ENCODE measurements at places on chromosomes 5 and 9.

DNA sequence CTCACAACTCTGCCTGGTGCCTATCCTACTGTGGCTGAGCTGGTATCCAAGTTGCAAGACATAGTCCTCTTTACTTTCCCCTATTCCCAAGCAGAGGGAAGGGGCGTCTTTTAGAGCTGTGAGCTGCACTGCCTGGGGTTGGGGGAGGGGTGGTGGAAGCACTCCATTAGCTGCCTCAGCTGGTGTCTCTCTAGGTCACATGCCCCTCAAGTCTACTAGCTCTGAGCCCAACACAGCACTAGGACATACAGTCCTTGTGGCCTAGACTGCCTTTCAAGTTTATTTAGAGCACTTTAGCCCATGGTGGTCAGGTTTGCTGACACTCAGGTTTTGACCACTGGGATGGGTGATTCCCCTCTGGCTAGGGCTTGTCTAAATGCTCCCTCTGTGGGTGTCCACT, 54.7 kb downstream of the SREK1 start:
- DNase-seq: no peak

- DNase-seq: no peak
These were observed 31.6 kb upstream of the SNX2 start for GRCh38 chr5:122743261-122743660.

DNA sequence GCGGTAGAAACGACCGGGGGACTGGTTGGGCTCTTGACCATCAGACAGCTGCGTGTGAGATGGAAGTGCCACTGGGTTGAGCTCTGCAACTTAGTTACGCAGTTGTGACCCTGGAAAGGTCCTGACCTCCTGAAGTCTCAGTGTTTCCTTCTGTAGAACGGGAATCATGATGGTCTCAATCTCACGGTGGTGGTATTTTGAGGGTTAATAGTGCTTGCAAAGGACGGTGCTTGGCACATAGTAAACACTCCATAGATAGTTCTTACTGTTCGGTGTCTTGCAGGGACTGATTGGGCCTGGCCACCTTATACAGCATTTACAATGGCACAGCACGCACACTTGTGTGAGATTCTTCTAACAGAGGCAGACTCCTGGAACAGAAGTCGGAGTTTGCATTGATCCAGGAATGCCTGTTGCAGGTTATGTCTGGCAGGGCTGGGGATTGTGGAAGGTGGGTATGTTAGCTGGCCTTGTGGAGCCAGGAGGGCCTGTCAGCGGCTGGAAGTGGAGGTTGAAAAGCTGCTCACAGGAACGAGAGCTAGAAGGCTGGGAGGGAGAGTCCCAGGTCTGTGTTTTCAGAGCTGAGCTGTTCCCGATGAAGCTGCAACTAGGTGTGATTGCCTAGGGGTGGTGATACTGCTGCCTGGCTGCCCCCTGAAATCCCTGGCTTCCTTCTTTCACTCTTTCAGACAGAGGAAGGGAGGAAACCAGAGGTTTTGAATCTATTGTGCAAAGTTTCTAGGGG, 962 bp upstream of the TXN start:
- DNase-seq: no peak

GRCh38 chr5:168019143-168019542, 272.3 kb upstream of the WWC1 start:
- no peak for DNase-seq

DNA sequence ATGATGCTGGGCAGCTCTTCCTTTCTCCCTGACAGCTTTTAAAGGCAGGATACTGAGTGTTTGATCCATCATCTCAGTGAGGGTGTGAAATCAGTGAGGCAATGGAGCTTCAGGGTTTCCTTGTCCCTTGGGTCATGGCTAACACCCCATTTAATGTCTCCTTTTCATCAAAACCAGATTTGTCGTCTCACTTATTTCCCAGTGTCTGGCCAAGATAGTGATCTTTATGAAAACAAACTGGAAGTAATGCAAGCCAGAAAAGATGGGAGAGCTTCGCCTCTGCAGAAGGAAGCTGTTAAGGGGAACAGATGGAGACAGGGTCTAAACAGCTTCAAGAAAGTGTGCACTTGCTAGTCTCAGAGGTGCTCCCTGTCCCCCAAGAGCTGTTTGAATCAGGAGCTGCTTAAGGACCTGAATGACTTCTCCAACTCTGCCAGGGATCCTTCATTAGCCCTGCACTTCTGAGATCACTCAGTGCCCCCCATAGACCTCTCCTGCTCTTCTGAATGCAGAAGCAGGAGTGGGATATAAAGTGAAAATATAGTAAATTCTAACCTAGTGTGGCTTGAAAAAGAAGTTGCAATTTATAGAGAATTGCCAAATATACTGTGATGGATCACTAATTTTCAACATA, 96.1 kb downstream of the F2RL2 start:
- DNase-seq: no peak

DNA sequence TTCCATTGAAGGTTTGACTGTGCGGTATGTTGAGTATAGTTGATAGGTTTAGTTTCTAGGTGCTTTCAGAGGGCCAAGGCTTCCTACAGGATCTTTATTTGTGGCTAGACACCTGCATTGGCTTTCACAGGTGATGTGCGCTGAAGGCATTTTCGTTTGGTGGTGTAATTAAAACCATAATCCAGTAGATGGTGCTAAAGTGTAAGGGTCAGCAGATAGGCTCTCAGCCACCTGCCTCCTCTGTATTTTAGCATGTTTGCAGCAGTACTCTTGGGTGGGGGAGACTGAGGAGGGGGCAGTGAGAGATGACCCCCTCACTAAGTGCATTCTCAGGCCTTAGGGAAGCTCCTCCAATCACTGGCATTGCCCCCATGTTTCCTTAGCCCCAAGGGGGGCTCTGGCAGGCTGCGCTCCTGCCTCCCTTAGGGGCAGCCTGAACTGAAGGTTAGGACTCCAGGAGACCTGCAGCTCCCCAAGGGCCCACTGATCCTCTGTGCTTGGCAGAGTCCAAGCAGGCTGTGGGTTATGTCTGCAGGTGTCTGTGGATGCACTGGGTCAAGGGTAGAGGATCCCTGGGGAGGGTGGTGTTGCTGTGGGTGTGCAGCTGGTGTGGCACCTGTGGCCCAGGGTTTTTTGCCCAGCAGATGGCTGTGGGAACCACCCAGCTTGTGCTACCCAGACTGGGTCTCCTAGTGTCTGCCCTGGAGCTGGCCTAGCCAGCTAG, 23.4 kb downstream of the CDK20 start:
- no peak for DNase-seq

DNA sequence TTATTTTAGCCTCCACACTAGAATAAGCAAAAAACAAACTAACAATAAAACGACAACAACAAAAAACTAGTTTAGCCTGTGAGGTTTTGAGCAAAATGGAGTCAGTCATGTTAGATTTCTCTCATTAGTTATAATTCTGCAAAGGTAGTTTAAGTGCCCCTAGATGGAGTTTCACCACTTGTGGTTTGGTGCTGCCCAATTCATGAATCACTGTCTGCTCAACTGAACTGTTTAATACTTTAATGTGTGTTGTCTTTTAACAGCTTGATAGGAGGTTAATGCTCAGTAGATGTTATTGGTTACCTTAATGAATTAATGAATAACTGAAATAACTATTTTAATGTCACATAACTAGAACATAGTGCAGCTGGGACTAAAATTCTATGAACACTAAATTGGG, 3.5 kb upstream of the PLAA start:
- DNase-seq: no peak

GRCh38 chr9:126893079-126893478, 21.5 kb upstream of the RALGPS1 start:
- DNase-seq: no peak

DNA sequence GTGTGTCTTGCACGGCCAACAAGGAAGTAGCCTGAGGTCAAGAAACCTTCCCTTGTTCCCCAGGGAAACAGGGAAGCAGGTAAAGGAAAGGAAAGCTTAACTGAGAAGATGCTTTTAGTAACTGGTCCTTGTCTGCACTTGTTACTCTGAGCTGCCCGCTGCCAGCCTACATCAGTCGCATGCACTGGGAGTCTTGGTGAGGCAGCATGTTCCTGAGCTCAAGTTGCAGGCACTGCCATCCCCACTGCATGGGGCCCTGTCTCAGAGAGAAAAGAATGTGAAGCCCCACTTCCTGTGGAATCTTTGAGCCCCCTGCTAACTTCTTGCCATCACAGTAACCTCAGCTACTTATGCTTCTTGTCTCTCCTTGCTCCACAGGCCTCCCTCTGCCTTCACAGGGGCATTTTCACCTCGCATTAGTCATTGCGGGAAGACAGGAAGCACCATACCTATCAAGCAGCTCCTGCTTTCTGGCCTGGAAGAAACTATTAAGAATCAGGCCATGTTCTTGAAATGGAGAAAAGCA, 344.1 kb upstream of the ADAMTSL1 start:
- DNase-seq: no peak

- no peak for DNase-seq
These were observed 121.1 kb upstream of the IL12B start for GRCh38 chr5:159451197-159452052.
